Caudate nucleus (tissue), 63 donors: ENCODE measurements at places on chromosomes 11 and 22.

- no peak for DNase-seq
These were observed 326.0 kb downstream of the RAB38 start for GRCh38 chr11:87849216-87849615.

DNA sequence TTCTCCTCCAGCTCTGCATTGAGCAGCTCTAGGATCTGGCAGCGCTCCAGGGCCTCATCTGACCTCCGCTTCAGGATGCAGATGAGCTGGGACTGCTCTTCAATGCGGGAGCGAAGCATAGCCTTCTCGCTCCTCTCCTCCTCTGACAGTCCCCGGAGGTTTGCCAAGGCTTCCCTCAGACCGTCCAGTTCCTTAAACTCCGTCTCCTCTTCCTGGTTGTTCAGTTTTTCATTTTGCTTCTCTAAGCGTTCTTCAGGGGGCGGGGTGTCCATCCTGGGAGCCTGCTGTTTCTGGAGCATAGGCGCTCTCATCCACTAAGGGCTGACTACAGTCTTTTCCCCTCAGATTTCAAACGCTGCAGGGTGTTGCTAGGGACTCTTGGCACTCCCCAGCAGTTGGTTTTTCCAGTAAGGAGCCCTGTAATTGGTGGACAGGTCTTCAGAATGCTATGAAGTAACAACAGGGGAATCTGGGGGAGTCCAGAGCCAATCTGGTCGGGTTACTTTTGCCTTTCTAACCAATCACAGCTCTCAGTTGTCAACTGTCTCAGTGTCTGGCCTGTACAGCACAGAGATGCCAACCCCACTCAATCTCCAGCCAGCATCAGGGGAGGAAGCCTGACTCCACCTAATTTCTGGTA lies at the start of gene CCDC89:
Gene CCDC89, minus strand, starts transcription at position 376 of the 640 bp plus-strand sequence. Its CDS starts 65 bp downstream, at position 311.
- peak; percentile 50 for DNase-seq

- no peak for DNase-seq
These were observed 340.0 kb downstream of the LARGE1 start for GRCh38 chr22:33580310-33580709.

GRCh38 chr11:23687991-23688390 lies 808.9 kb upstream of the LUZP2 start:
- DNase-seq = no peak

DNA sequence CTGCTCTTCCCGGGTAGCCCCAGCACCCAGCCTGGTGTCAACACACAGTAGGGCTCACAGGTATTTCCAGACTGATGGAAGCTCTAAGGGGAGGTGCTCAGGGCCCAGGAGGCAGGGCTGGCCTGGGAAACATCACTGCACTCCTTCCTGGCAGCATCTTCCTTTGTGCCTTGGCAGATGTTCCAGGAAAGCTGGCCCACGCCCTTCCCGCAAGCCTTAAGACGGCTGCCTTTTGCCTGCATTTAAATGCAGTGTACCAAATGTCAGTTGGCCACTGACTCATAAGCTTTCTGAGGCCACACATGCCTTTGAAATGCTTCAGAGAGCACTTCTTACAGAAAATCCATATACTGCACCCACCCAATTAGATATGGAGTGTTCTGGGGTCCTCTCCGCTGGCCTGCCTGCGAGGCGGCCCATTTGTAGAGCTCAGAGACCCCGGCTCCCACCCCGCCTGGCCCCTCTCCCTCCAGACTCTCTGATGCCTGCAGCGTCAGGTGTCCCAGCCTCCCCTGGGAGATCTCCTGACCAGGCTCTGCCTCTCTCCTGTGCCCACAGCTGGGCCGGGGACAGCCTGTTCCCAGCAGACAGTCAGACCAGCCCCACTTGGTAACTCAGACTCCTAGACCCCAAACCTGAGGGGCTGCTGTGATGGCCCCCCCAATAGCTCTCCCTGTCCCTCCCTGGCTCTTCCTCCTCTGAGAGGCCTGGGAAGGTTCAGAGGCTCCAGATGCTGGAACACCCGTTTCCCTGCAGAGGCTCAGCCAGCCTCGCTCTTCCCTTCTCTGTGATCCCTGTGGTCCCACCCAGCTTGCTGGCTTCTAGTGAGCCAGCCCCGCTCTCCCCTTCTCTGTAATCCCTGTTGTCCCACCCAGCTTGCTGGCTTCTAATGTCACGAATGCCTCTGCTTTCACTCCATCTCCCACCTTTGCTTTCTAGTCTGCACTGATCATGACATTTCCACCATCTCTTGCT lies 47.6 kb upstream of the THY1 start:
- DNase-seq = no peak

DNA sequence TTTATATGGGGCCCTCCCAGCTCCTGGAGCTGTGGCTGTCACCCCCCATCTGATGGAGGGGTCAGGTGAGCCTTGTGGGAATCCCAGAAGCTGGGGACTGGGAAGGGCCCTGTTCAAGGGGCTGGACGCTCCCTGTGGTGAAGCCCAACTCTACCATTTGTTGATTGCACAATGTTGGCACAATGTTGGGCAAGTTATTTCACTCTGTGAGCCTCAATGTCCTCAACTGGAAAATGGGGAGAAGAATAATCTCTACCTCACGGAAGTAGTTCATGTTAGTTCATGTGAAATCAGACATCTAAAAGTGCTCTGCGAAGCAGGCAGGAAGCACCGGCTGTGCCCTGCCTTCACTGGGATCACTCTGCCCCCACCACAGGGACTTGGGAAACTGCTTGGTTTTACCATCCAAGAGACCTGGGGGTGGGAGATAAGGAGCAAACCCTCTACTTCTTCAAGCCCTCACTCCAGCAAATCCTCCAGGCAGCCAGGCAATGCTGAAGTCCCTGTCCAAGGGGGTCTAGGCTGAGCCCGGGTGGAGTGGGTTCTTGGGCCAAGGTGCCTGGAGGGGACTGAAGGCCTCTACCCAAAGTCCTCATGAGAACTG lies 715 bp upstream of the PRR5 start:
- no peak for DNase-seq
